SK-N-SH (cell line): ENCODE measurements at places on chromosomes 1 and 21.

GRCh38 chr1:213997038-213997771, 9.4 kb downstream of the PROX1 start:
- no peak for DNase-seq

DNA sequence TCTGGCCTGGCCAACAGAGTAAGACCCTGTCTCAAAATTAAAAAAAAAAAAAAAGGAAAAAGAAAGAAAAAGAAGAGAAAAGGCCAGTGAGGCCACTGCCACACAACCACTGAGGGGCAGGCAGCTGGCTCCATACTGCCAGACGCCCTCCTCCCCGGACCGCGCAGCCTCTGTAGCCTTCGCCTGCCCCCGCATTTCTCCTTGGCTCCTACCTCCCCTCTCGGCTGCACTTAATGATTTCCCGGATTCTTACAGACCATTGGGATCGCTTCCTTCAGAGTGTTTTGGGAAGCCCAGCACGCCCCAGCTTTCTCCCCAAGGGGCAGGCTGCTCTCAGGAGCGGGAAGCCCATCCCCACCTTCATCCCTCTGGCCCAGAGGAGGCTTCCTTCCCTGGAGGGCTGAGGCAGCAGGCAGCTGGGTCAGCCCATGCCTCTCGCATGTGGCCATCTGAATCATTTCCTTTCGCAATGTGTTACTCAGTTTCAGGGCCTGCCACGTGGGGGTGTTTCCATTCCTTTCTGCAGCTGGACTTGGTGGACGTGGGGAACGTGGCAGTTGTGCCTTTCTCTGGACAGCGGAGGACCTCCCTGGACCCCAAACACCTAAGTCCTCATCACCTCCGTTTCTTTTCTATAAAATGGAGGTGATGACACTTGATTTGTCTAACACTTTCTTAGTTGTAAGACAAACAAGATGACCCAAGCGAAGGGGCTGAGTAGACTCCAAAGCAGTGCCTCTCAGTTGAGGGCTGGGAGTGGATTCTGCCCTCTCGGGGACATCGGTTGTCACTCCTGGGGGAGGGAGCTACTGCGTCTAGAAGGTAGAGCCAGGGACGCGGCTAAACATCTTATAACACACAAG, 2.3 kb downstream of the SLC2A5 start:
- no peak for DNase-seq

GRCh38 chr1:230544758-230545157, 97.5 kb upstream of the COG2 start:
- DNase-seq = no peak

GRCh38 chr1:200893411-200893901, 1.2 kb upstream of the INAVA start:
- DNase-seq = no peak

DNA sequence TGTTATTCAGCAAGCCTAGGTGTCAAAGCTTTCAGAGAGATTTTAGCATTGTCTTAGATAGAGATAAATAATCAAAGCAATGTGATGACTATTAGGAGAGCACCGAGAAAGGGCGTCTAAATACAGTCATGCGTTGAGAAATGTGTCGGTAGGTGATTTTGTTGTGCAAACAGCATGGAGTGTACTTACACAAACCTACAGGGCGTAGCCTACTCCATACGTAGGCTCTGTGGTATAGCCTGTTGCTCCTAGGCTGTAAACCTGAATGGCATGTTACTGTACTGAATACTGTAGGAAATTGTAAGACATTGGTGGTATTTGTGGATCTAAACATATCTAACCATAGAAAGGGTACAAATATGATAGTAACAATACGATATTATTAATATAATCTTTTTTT, 31.8 kb downstream of the KIF1B start:
- DNase-seq = no peak

- DNase-seq = no peak
Measured at GRCh38 chr1:3423245-3423829, 31.1 kb upstream of the ARHGEF16 start.

- DNase-seq = no peak
Measured at GRCh38 chr1:177959811-177960515, 9.9 kb downstream of the SEC16B start.

DNA sequence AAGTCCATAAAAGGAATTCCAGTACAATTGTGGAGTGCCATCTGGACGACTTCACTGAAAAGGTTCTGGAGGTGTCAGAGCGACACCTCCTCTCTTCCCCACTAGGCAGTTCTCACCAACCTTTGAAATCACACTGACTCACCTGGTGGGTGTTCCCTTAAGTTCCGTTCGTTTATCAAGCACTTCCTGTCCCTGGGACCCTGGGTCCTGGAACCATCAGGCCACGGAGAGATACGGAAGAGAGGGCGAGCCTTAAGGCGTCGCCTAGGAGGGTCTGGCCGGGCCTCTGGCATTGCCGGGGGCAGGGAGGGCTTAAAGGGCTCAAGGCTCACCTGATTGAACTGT, 317 bp downstream of the SPAG17 start:
- no peak for DNase-seq

DNA sequence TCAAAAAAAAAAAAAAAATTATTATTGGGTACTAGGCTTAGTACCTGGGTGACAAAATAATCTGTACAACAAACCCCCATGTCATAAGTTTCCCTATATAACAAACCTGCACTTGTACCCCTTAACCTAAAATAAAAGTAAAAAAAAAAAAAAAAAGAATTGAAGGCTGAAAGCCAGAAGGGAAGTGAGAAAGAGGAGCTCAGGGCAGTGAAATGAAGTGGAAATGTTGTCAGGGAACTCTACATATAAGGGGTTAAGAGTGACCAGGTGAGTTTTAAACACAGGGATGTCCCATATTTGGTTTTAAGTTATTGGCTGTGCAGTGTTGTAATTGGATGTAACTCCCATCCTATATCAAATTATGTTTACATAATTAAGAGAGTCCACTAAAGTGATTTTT, 85.7 kb upstream of the ABCD3 start:
- no peak for DNase-seq

- DNase-seq = no peak
Measured at GRCh38 chr1:83583351-83584014, 415.4 kb downstream of the TTLL7 start.

GRCh38 chr21:35814858-35815619, 245.3 kb downstream of the SETD4 start:
- DNase-seq = no peak

- DNase-seq = no peak
Measured at GRCh38 chr1:228983661-228984060, 248.4 kb downstream of the RHOU start.

DNA sequence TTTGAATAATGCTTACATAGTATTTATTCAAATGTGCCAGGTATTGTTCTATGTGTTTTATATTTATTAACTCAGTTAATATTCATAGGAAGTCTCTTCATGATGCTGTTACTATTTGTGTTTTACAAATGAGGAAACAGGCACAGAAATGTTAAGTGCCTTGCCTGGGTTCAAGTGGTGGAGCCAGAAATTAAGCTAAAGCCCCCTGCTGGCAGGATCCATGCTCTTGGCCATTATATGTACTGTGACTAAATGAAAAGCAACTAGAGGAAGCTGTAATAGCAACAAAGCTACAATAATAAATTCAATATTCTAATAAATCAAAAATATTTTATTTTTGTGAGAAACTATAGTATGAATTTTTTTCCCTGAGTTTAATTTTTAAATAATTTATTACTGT, 30.0 kb downstream of the IARS2 start:
- peak; percentile 42 for DNase-seq

GRCh38 chr1:15676688-15677661, 7.1 kb upstream of the PLEKHM2 start:
- DNase-seq = no peak

- DNase-seq = peak; percentile 55
Measured at GRCh38 chr1:229370601-229371021, 27.8 kb upstream of the CCSAP start.

- DNase-seq = no peak
Measured at GRCh38 chr1:32341971-32342370, 5.9 kb upstream of the MARCKSL1 start.

- no peak for DNase-seq
Measured at GRCh38 chr1:31920956-31921355, 17.2 kb downstream of the PTP4A2 start.

- DNase-seq = no peak
Measured at GRCh38 chr1:110430366-110430765, 20.6 kb upstream of the PROK1 start.

DNA sequence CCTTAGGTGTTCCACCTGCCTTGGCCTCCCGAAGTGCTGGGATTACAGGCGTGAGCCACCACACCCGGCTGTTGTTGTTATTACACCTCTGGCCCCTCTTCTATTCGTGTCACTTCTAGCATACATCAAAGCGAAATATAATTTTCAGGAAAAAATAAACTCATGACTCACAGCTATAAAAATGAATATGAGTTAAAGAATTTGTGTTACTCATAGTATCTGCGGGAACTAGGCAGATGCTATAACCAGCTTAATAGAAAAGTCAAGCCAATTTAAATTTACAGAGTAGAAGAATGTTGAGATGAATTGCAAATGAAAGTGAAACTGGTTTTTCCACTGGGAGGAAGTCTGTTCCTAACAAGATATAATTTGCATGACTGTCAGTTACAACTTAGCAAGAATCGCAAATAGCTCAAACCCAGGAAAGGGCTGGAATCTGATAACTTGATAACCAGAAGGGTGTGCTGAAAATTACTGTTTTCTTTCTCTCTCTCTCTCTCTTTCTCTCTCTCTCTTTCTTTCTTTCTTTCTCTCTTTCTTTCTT, 11.2 kb downstream of the OR2W3 start:
- no peak for DNase-seq

- DNase-seq = no peak
Measured at GRCh38 chr1:15934211-15935055, 41.5 kb downstream of the ZBTB17 start.

DNA sequence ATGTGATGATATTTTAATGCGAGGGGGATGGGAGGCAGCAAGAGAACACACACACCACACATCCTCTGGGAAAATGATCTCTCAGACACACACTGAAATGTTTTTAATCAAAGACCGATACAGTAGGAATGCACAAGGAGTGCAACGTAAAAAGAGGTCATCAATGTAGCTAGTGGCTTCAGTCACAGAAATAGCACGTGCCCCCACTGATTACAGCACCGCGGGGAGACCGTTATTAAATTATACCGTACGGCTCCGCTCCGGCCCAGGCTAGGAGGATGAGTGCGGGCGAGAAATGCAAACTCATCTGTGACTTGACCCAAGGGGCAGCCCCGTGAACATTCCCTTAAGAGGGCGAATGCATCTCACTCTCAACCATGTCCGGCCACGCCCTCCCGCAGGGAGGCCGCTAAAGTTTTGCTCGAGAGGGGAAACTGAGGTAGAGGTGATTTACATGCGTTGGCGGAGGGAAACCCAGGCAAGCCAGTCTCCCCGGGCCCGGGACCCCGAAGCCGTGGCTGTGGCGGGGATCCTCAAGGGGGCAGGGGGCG, 552 bp downstream of the UBR4 start:
- peak; percentile 36 for DNase-seq

DNA sequence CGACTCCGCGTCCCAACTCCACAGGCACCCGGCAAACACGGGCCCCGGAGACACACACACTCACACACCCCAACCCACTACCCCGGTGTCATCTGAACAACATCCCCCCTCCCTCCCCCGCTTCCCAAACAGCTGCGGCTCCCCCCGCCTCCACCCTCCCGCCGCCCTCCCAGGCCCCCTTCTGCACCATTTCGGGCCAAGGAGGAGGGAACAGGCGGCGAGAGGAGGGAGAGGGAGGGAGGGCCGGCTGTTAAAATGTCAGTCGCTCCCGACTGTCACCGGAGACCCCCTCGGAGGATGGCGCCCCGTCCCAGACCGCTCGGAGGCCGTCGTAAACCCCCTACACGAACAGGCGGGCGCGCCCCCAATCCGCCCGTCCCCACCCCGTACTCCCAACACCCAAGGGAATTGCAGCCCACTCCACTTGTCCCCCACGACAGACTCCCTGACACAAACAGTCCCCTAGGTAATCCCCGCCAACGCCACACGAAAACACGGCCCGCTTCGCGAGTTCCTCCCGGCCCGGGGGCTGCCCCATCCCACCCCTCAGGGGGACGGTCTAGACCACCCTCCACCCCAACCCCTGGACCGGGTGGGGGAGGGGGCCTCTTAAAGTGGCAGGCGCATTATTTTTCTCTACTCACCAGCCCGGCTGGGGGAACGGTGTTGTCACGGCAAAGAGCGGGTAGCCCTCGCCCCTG, 583 bp downstream of the MEF2D start:
- peak; percentile 75 for DNase-seq

DNA sequence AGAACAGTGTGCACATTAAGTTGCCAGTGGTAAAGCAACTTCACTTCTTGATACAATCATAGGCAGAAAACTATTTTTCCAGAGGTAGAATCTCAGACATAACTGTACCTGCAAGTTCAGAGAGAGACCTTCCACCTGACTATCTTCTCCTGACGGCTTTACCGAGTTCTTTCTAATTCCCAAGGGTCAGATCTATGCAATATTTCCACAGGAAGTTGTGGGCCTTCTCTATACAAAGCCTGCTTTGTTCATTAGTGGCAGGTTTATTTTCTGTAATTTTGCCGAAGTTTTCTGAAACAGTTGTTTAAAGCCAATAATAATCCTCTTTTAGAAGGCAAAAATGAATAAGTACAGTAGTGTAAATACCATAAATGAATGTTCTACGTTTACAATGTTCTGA, 58.2 kb upstream of the RCC1 start:
- DNase-seq = no peak

DNA sequence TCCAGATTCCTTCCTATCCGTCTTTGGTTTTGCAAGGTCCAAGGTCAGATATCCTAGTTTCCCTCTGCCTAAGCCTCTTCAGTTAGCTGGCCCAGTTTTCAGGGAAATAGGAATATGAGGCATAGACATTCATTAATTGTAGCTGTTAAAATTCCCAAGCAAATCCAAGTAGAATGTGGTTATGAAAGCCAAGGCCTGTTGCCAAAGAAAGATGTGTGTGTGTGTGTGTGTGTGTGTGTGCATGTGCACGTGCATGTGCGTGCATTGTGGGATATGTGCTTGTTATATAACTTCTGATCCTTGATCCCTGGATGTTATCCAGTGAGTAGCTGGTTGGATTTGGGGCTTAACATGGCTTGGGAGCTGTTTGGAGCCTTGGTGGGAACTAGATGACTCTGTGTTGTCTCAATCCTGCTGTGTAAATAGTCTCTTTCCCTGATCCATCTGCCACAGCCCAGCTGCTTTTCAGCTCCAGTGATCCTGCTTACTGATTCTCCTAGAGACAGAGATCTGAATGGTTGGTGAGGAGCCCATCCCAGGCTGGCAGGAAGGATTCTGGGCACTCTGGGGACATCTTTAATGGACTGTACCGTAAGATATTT, 70.6 kb upstream of the GCLM start:
- DNase-seq = no peak

- DNase-seq = peak; percentile 40
Measured at GRCh38 chr1:97826820-97827219, 94.0 kb downstream of the DPYD start.

GRCh38 chr1:14498839-14499238, 99.6 kb upstream of the KAZN start:
- no peak for DNase-seq
